T-helper 9 cell (primary cell): ENCODE measurements at places on chromosomes 1 and 21.

DNA sequence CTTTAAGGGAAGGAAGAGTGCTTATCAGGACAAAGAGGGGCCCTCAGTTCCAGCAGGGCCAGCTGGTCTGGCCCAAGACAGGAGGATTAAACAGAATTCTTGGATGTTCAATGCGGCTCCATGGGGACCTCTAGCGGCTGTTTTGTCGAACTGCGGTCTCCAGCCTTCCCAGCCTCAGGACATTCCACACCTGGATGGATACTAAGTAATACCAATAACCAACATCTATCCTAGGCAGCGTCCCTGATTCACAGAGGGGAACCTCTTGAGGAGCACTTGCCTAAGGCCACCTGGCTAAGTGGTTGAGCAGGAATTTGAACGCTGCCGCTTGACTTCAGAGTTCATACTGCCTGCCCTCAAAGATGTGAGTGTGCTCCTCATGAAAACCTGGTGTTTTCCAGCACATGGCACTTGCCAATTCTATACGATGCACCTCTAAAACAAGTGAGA, 15.5 kb upstream of the CD247 start:
- peak; percentile 50 for DNase-seq

DNA sequence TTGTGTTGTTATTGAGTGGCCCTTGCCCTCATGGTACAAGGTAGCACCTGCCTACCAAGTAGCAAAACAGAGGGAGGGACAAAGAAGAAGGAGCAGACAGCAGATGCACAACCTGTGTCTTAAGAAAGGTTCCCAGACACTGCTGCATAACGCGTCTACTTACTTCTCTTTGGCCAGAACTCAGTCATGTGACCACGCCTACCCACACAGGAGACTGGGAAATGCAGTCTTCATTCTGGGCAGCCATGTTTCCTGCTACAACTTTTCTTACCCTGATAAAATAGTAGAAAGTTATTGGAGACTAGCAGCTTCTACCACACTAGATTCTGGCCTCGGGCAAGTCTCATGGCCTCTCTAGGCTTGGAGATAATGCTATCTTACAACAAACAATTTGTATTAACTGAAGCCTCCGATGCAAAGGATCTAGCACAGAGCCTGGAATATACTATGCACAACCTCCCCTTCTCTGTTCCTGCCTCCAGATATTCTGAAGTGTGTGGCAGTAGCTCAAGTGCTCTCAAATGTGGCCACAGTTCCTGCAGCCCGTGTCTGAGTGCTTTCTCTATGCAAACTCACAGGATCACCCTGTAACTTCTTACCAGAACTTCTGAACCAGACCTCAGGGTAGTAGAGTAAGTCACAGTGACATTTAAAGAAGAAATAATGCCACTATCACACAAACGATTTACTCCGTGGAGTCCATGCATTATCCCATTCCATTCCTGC, 34.1 kb upstream of the BTG2 start:
- DNase-seq: peak; percentile 50

DNA sequence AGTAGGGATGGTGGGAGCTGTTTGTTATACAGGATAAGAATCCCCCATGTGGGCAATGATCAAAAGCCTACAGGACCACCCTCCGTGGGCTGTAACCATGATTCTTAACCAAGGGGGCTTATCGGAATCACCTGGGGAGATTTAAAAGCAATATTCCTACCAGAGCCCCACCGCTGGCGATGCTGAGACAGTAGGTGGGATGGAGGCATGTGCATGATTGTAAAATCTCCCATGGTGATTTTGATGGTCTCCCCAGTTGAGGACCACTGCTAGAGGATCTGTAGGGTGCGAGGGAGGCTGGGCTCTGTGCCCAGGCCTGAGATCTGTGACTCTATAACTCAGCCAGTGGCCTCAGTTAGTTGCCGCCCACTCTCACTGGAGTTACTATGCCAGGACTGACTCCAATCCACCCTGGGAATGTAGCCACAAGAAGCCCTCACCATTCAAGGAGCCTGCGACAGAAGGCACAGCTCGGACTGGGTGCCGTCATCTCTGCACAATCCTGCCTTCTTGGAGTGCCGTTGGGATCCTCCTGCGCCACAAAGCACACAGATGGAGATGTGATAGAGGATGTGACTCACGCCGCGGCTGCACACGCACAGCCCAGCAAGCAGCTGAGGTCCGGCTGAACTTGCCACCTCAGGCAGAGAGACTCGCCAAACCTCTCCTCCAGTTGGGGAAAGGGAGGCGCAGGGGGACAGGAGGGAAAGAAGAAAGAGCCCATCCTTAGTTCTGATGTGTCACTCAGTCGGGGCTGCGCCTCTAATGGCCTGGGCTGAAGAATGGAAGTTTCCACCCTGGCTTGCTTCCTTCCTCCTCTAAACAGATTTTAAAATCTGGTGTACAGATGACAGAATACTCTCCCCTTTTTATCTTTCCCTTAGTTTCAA, 26.5 kb downstream of the AKNAD1 start:
- no peak for DNase-seq

DNA sequence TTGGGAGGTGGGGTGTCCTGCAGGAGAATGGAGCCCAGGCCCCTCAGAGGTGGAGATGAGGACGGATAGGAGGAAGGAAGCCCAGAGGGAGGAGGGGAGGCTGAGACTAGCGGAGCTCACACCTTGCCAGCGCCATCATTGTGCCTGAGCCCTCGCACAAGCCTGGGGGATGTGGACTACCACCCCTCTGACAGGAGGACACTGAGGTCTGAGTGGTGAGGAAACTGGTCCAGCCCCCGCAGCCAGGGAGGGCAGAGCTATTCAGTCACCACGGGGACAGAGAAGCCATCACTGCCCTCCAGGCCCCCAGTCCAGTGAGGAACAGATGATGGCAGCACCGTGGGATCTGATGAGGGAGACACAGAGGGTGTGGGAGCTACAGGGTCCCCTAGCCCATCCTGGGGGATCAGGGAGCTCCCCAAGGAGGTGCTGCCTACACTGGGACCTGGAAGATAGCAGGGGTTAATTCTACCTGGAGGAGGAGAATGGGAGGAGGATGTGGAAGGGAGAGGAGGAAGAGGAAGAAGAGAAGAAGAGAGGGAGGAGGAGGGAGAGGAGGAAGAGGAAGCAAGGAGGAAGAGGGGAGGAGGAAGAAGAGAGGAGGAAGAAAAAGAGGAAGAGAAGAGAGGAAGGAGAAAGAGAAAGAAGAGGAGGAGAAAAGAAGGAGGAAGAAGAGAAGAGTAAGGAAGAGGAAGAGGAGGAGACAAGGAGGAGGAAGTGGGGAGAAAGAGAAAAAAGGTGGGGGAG, 31.0 kb downstream of the MATN1 start:
- no peak for DNase-seq

- no peak for DNase-seq
These were observed at the start of gene GPR61 for GRCh38 chr1:109539676-109540075. TSS of gene GPR61 (plus strand) at chr1:109539872. CDS start at chr1:109543023, 3,151 bp downstream.

DNA sequence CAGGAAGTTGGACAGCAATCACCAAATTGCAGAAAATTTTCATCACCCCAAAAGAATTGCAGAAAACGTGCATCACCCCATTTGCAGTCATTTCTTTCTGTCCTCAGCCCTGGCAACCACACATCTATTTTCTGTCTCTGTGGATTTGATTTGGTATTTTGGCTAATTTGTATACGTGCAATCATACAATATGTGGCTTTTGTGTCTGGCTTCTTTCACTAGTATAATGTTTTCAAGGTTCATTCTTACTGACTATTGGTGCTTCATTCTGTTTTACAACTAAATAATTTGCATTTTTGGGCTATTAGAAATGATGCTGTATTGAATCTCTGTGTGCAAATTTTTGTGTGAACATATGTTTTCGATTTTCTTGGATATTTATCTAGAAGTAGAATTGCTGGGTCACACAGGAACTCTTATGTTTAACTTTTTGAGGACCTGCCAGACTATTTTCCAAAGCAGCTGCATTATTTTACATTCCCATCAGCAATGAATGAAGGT, 24.8 kb upstream of the PRDM2 start:
- no peak for DNase-seq

- no peak for DNase-seq
These were observed 8.7 kb upstream of the SNAPIN start for GRCh38 chr1:153649863-153650235.
